ENCODE measurements at places on chromosomes 3 and 15. TPM values are rescaled to one million over a fixed set of nuclear protein-coding genes. Genes with fewer than 3 reads are reported as not detected.
A peak's percentile ranks its signal among the peaks of the same experiment; 100 is the strongest.

LNP1 gene
- total RNA-seq, result 1.1 TPM

SEMA6D gene
- 34.4 TPM for total RNA-seq

- DNase-seq, result no peak
Measured at GRCh38 chr3:149277331-149277813, 55.7 kb upstream of the CP start.

GRCh38 chr3:124443446-124443845, 286.8 kb upstream of the UMPS start:
- no peak for DNase-seq

GRCh38 chr15:24848050-24848449, 106.7 kb upstream of the SNRPN start:
- DNase-seq, result no peak

DNA sequence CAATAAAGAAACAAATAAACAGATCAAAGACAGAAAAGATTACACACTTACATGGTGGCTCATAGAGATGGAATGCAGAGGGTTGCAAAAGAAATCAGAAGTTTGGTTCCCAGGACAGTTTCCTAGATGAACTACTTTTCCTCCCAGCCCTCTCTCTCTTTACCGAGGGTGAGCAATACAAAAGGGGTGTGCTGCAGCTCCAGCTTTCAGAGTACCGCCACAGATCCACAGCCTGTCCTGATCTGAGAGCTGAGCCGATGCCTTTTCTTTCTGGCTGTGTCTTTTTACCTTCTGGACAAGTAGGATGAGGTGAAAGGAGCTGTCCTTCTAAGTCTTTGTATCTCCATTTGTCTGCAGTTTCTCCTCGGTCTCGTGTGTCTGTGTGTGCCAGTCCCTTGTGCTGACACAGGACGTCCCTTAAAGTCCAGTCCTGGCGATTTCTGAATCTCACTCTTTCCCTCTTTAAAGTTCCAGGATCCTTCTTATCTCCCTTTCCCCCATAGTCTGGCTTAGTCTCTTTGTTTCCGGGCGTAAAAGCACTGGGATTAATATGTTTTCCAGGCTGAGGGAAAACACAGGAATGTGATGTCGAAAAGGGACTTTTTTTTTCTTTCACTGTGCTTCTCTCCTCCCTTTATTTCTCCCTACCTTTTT, 540 bp downstream of the CCDC80 start:
- DNase-seq, result no peak

DNA sequence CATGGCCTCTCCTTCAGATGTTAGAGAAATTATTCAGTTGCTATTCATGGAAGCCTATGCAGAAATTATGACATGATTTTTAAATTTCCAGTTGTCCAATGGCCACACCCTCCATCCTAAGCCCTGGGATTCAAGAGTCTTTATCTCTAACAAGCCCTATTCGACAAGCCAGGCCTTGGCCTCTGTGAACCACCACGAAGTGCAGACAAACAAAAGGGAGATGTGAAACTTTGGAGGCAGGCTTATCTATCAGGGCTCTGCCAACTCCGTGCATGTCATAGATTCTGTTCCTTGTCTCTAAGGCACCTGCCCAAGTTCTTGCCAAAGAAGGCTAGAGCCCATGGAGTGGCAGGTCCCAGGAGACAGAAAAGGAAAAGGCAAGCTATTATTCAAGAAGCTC, 212.4 kb upstream of the ADAMTS9 start:
- no peak for DNase-seq

GRCh38 chr15:68213991-68214837, 9.1 kb upstream of the CALML4 start:
- DNase-seq, result no peak

GRCh38 chr15:66019368-66019767, 150.1 kb downstream of the RAB11A start:
- no peak for DNase-seq

DNA sequence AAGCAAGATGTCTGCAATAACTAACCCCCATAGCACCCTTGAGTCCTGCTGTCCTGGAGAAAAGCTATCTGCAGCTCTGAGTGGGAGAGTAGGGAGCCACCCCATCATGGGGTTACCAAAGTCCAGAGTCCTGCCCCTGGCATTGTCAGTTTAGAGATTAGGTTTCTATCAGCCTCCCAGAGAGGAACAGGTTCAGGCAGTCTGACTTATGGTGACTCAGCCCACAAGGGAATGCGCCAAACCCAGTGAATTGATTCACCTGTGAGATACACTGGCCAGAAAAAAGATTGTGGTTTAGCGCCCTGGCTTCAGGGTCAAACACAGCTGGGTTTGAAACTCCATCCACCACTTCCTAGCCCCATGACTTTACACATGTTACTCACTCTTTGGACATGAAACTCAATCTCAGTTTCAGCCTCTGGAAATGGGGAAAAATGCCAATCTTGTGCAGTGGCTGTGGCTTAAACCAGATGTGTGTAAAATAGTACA, 263.6 kb upstream of the HES1 start:
- DNase-seq, result peak; percentile 58

DNA sequence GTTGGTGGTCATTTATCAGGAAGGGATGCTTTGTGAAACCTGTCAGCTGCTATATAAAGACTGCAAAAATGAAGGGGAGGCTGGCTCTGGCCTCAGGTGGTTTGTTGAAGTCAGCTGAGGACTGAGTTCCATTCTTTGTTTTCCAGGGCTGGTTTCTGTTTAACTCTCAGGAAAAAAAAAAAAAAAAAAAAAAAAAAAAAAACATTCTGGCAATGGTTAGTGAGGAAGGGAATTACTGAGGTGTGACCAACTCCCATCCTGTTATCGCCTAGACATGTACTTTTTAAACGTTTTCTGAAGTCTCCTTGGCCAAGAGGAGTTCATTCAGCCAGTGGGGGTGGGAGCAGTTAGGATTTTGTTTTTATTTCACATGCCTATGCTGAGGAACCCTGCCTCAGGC, 316.3 kb downstream of the OXSM start:
- no peak for DNase-seq
